ENCODE measurements at places on chromosomes 7 and 10.

DNA sequence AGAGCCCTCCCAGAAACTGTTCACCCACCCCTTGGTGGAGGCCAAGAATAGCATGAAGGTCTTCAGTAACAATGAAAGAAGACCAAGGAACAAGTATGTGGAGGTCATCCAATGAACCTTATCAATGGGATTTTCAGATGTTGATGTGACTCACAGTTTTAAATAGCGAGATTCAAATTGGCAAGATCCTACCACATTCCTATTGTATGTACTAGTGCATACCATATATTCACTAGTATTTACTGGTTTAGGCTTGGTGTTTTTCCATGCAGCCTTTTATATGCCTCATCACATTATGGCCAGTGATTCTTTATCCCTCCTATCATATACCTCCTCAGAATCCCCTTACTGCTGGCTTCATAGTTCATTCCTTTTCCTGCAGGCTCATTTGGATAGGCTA lies 54.4 kb downstream of the ITGB8 start:
- DNase-seq: peak; percentile 94

- DNase-seq: peak; percentile 53
Measured at GRCh38 chr10:78685466-78686103, 383.2 kb upstream of the ZMIZ1 start.

GRCh38 chr7:11427686-11428273 lies 404.2 kb downstream of the THSD7A start:
- DNase-seq: peak; percentile 54

DNA sequence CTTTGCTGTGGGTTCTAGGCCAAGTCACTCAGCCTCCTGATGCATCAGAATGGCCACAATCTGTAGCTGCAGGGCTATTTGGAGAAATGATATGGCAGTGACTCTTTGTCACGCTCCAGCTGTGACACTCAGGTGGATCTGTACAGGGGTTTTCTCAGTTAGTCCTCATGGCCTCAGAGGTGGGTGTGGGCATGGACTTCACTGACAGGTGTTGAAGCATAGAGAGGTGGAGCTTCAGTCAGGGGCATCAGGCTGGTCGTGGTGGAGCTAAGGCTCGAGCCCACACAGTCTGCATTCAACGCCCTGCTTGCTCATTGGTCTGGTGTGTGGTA lies 21.2 kb downstream of the PALD1 start:
- no peak for DNase-seq

GRCh38 chr10:5195727-5196374 lies 786 bp upstream of the AKR1C4 start:
- no peak for DNase-seq
